ENCODE measurements at places on chromosomes 12 and 14.

DNA sequence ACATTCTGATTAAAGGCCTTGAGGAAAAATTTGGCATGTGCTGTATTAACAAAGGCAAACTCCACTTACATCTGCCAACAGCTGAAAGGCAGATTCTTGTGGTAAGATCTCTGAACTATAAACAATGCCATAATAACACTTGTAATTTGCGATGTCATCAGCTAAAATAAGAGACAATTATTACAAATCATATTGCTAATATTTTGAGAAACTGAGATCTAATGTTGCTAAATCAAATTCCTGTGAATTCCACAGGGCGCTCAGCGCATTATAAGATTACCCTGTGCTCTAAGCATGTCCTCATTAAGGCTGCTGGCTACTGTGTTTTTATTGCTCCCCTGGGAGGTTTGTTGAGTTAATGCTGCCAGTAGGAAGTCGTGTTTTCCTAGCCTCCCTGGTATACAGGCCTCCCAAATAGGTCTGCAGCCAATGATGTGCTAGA, 244.8 kb downstream of the DACT1 start:
- no peak for DNase-seq

GRCh38 chr14:91258011-91258618, 13.6 kb upstream of the GPR68 start:
- DNase-seq = no peak

DNA sequence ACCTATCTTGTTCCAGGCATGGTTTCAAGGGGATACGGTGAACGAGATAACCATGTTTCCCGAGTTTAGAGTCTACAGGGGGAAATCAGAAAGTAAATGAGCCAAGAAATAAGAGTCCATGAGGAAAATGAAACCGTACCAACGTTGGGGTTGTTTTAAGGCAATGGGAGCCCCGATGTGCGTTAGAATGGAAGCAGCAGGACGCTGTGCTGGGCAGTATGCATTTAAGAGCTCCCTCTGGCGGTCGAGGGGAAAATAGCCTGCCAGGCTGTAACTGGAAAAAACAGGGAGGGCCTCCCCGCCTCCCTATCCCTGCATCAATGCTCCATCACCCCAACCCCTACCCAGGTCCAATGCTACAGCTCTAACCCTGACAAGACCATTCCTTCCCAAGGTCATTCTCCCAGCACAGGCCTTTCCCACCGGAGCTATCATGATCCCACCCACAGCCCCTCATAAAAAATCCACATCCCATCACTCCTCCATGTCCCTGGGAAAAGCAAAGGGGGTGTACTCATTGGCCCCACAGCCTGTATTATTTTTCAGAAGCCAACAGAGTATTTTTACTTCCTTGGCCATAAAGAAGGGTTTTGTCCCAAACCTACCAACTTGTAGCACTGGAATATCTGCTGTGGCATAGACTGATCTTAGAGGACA, 226.3 kb upstream of the NOS1 start:
- no peak for DNase-seq

- DNase-seq = no peak
Measured at GRCh38 chr12:69196302-69197288, 42.8 kb upstream of the CPSF6 start.

DNA sequence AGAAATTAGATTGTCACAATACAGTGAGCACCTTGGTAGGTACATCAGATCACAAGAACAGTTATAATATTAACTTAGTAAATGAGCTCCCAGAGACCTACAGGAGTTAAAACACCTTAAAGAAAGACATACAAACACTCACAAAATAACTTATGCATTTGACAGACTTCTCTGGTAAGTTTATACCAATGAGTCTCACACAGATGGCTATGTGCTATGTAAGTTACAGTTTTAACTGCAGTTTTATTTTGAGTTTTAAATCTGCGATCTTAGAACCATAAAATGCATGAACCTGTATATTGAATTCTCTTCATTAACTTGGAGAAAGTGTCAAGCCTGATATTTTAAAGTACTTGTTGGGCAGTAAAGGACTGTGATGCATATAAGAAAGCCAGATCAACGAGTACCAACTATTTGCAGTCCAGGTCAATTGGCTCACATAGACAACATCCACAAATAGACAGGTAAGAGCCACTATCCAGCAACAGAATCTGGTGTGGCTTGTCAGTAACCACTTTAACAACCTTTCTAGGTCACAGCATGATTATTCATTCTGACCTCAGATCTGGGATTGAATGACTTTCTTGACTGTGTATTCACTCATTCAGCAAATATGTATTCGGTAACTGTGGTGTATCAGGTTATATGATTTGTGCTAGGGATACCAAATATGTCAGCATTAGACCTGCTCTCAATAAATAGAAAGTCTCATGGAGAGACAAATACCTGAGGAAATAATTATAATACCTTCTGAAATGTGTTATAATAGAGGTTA, 856.6 kb upstream of the MGAT4C start:
- no peak for DNase-seq

- DNase-seq = no peak
Measured at GRCh38 chr14:94374749-94375260, 13.6 kb downstream of the SERPINA1 start.

DNA sequence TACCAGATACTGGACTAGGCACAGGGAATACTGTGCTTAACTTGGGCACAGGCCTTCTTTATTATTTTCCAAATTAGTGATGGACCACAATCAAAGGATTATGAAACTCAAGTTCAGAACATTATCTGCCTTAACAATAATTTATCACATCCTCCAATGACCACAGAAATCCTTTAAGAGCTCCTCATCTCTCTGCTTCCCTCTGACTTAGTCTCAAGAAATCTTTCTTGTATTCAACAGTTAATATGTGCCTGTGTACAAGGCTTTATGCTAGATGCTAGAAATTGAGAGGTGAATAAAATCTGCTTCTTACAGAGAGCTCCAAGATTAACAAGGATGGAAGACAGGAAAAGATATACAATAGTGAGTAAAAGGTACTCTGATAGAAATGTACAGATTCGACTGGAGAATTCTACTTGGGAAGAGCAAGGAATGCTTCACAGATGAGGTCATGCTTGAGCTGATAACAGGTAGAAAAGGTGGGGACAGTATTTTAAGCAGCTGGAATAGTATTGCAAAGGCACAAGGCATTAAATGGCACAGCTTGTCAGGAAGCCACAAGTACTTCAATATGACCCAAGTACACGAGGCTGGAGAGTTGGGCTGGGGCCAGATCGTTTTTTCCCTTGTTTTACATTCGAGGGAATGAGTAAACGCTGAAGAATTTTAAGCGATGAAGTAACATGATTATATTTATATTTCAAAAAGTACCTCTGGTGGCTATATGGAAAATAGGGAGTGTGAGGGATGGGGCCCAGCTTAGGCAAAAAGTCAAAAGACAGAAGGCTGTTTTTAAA, 55.1 kb upstream of the ARID2 start:
- DNase-seq = peak; percentile 90

GRCh38 chr12:95766356-95767019, 24.1 kb downstream of the NTN4 start:
- no peak for DNase-seq

- no peak for DNase-seq
Measured at GRCh38 chr12:94095618-94096017, 52.8 kb upstream of the PLXNC1 start.

GRCh38 chr12:118271183-118271582, 101.5 kb downstream of the TAOK3 start:
- DNase-seq = no peak

DNA sequence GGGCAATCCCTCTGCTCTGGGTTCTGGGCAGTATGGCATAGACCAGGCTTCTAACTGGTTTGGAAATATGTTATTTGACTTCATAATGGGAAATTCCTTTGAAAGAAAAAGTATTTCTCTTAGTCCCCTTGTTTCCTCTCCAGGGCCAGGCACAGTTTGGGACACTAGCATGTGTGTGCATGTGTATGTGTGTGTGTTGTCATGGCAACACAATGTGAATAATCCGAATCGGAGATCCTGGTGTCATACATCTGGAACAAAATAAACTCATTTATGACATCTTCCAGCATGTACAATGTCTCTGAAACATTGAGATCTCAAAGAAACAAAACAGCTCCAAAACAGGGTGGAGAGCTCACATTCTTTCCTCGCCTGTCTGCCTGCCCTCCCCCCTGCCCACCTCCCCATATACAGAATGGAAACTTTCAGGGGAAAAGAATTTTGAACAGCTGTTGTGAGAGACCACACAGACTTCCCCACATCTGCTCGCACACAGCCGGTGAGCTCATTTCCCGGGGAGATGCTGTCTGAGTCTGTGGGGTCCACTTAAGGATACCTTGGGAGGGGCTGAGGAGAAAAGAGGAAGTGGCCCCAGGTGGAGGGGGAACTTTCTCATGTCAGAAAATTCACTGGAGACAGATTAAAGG, 55.5 kb upstream of the PARP11 start:
- DNase-seq = no peak

DNA sequence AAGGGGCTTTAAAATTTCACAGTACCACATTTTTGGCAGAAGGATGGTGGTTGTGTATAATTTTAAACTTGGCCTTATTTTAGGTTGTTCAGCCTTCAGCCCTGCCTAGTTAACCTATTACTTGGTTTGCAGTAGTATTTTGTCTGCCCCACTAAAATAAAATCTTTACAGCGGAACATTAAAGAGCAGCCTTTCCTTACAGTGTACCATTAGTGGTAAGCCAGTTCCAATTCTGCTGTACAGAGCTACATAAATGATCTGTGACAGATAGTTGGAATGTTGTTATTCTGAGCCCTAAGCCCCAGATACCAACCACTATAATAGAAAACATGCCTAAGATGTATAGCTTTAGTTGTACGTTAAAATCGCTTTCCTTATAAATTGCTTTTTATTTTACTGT, 56.2 kb downstream of the SLC38A6 start:
- DNase-seq = no peak

- no peak for DNase-seq
Measured at GRCh38 chr12:89245090-89245489, 107.2 kb downstream of the DUSP6 start.
